ENCODE measurements at places on chromosomes 6 and 20. TPM values are rescaled to one million over a fixed set of nuclear protein-coding genes. Genes with fewer than 3 reads are reported as not detected.

DNA sequence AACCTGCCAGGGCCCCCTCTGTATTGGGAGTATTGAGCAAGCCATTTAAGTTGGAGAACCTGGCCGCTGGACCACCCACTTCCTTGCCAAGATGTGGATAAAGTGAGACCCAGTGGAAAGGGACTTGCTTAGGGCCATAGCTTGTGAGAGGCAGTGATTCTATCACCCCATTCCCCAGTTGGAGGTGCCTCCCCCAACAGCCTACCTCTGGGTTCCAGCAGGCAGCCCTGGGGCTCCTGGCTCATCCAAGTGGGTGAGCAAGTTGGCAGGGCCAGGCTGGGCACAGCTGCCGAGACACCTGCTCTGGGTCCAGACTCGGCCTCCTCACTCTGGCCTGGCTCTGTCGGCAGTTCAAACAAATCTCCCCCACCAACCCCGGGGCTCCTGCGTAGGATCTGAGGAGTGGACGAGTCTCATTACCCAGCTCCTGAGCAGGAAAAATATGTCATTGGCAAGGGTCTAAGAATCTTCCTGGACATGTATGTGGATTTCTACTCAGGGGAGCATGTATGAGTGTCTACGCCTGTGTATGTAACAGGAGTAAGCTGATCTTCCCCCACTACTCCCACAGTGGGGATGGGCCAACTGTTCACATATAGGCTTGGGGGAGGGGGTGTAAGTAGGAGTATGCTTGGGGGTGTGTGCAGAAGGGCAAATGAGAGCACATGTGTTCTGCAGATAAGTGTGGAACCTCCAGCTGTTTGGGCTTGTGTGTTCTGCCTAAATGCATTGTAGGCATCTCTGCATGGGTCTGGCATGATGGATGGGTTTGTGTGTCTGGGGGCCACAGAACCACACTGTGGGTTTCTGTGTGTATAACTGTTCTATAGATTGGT lies 1.9 kb downstream of the ID1 start:
- H3K27ac ChIP-seq: peak overlapping the region; percentile 96
- no peaks in the 10 kb centered on the region for H3K27me3 ChIP-seq
- peaks cover 2% of the 10 kb centered on the region for H3K4me1 ChIP-seq
- no peaks in the 10 kb centered on the region for H3K36me3 ChIP-seq

- no peak overlapping the region for H3K27ac ChIP-seq
- no peaks in the 10 kb centered on the region for H3K36me3 ChIP-seq
- H3K4me1 ChIP-seq: peaks cover 20% of the 10 kb centered on the region
- no peak overlapping the region for H3K4me3 ChIP-seq
Measured at GRCh38 chr6:30824698-30825097, 59.6 kb upstream of the DDR1 start.

GRCh38 chr6:5958921-5959320 lies 47.8 kb downstream of the NRN1 start:
- H3K4me3 ChIP-seq: no peak overlapping the region
- no peak for DNase-seq

GRCh38 chr20:16240355-16240754 lies 332.9 kb downstream of the KIF16B start:
- no peaks in the 10 kb centered on the region for H3K36me3 ChIP-seq
- H3K27ac ChIP-seq: no peak overlapping the region
- H3K27me3 ChIP-seq: no peaks in the 10 kb centered on the region
- H3K4me1 ChIP-seq: no peaks in the 10 kb centered on the region

DNA sequence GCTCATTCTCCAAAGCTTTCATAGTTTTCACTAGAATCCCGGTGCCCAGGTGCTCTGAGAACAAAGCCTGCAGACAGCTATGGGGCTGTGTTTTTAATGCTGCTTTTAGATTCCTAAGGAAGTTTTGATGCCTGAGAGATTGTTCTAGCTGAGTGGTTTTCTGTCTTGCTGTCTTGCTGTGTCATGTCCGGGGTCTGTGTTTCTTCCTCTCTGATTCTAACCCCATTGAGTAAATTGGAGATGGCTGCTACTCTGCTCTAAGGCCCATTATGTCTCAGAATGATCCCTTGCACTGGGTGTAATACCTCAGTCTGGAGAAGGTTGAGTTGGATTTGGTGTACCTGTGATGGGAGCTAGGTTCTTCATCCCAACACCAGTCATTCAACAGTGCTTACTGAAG lies 63.4 kb downstream of the ARID1B start:
- no peak for DNase-seq
- H3K4me3 ChIP-seq: peak overlapping the region; percentile 49
- H3K36me3 ChIP-seq: no peaks in the 10 kb centered on the region
- peaks cover 47% of the 10 kb centered on the region for H3K4me1 ChIP-seq
- H3K27ac ChIP-seq: peak overlapping the region; percentile 60
- no peaks in the 10 kb centered on the region for H3K27me3 ChIP-seq

DNA sequence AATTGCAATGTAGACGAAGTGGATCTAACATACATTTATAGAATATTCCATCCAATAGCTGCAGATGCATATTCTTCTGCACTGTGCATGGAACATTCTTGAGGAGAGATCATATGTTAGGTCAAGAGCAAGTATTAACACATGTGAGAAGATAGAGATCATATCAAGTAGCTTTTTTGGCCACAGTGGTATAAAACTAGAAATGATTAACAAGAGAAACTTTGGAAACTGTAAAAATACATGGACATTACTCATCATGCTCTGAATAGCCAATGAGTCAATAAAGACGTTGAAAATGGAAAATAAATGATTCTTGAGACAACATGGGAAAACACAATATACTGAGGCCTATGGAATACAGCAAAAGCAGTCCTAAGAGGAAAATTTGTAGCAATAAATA lies 94.2 kb downstream of the STXBP5 start:
- no peaks in the 10 kb centered on the region for H3K27me3 ChIP-seq
- no peaks in the 10 kb centered on the region for H3K4me1 ChIP-seq
- H3K4me3 ChIP-seq: no peak overlapping the region
- H3K27ac ChIP-seq: no peak overlapping the region
- H3K36me3 ChIP-seq: peaks cover 12% of the 10 kb centered on the region

GRCh38 chr6:43503443-43503842 lies 6.7 kb downstream of the LRRC73 start:
- H3K4me1 ChIP-seq: no peaks in the 10 kb centered on the region
- no peak overlapping the region for H3K4me3 ChIP-seq
- no peak for DNase-seq
- peaks cover 41% of the 10 kb centered on the region for H3K36me3 ChIP-seq
- no peaks in the 10 kb centered on the region for H3K27me3 ChIP-seq

DNA sequence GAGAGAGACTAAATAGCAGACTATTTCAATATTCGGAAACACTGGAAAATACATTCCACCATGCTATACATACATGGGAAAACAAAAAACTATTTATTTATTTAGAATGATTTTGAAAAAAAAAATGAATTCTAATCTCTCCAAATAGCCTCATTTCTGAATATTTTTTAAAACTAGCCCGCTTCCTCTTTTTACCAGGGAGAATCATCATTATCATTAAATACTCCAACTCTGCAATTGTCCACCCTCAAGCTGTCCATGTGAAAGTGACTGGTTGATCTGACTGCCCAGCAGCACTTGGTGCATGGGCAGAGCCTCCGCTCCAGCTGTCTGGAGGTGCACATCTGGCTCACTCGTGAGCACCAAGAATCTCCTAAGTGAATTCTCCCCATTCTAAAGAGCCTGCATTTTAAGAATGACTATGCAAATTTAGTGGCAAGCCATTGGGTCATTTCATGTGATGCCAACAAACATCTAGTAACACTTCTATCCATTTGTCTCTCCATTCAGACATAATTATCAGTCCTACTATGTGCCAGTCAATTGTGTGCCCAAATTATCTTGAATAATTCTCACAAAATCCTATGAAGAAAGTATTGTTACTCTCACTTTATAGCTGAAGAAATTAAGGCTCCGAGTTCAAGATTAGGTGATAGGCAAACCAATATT lies 64.8 kb downstream of the INSM1 start:
- no peaks in the 10 kb centered on the region for H3K4me1 ChIP-seq
- DNase-seq: no peak
- no peaks in the 10 kb centered on the region for H3K36me3 ChIP-seq
- no peaks in the 10 kb centered on the region for H3K27me3 ChIP-seq
- H3K4me3 ChIP-seq: no peak overlapping the region

DNA sequence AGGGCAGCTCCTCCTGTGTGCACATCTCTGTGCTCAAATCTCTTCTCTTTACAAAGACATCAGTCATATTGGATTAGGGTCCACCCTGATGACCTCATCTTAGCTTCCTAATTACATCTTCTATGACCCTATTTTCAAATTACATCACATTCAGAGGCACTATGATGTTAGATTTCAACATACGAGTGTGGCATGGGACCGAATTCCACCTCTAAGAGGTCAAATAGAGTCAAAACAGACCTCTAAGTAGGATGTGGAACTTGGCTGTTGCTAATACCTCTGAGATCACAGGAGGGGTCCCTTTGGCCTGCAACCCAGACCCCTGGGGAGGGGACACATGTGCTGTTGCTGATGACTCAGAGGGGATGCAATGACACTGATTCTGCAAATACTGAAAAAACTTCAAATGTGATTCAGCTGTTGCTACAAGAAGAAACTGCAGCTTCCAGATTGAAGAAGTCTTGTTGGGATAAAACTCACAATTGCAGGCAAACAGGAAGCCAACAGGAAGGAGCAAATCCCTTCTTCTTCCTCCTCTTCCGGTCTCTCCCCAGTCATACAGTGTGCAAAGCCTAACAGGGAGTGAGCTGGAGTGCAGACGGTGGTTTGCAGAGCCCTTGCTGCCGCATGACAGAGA lies 216.2 kb downstream of the MYLK4 start:
- H3K4me3 ChIP-seq: no peak overlapping the region
- H3K27ac ChIP-seq: no peak overlapping the region
- H3K4me1 ChIP-seq: no peaks in the 10 kb centered on the region
- H3K36me3 ChIP-seq: no peaks in the 10 kb centered on the region

- peaks cover 26% of the 10 kb centered on the region for H3K4me1 ChIP-seq
- no peak for DNase-seq
- H3K27me3 ChIP-seq: no peaks in the 10 kb centered on the region
Measured at GRCh38 chr6:12366731-12367130, 76.6 kb downstream of the EDN1 start.

- no peaks in the 10 kb centered on the region for H3K4me1 ChIP-seq
- no peaks in the 10 kb centered on the region for H3K27me3 ChIP-seq
- H3K27ac ChIP-seq: no peak overlapping the region
- no peaks in the 10 kb centered on the region for H3K36me3 ChIP-seq
- DNase-seq: no peak
Measured at GRCh38 chr20:54639941-54640340, 164.5 kb downstream of the DOK5 start.

- H3K27me3 ChIP-seq: no peaks in the 10 kb centered on the region
- no peak overlapping the region for H3K4me3 ChIP-seq
- peaks cover 56% of the 10 kb centered on the region for H3K4me1 ChIP-seq
- no peaks in the 10 kb centered on the region for H3K36me3 ChIP-seq
- no peak overlapping the region for H3K27ac ChIP-seq
Measured at GRCh38 chr6:7151381-7151780, 43.6 kb downstream of the RREB1 start.

DNA sequence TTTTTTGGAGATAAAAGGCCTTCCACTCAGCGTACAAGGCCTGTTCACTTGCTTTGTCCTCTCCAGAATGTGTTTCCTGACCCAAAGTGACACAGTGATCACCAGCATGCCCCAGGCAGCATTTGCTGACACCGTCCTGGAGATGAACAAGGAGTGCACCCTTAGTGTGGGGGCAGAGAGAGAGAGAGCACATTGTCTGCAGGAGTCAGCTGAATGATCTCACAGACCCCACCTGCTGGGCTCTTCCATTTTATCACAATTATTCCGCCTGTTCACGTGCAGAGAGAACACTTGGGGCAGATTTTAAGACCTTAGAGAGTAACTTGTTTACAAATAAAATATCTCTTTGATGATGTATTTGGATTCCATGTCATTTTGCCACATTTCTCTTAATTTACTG lies 22.4 kb upstream of the MAS1L start:
- DNase-seq: no peak
- H3K4me3 ChIP-seq: no peak overlapping the region
- no peak overlapping the region for H3K27ac ChIP-seq
- H3K36me3 ChIP-seq: no peaks in the 10 kb centered on the region
- H3K27me3 ChIP-seq: no peaks in the 10 kb centered on the region

DNA sequence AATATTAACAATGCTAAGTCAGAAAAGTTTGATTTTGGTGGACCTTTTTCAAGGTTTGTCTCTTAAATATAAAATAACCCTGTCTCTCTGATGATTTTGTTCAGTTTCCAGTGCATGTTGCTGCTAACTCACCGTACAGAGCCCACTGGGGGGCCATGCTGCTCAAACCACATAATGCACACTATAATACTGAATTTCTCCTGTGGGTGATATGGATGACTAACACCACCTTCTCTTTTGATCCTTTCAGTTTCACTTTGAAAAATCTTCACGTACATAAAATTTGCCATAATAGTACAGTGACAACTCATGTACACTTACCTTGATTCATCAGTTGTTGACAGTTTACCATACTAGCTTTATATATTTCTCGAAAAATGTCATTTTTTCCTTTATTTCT lies 506.6 kb upstream of the MAN1A1 start:
- H3K27ac ChIP-seq: no peak overlapping the region
- no peaks in the 10 kb centered on the region for H3K27me3 ChIP-seq
- no peaks in the 10 kb centered on the region for H3K36me3 ChIP-seq
- no peak overlapping the region for H3K4me3 ChIP-seq

GRCh38 chr20:35947489-35947888 lies 6.8 kb downstream of the SCAND1 start:
- H3K36me3 ChIP-seq: peaks cover 9% of the 10 kb centered on the region
- no peaks in the 10 kb centered on the region for H3K27me3 ChIP-seq

GRCh38 chr6:34284563-34285447 lies 36.0 kb upstream of the SMIM29 start:
- H3K27ac ChIP-seq: peak overlapping the region; percentile 19
- H3K4me1 ChIP-seq: peaks cover 15% of the 10 kb centered on the region
- no peak overlapping the region for H3K4me3 ChIP-seq
- H3K27me3 ChIP-seq: no peaks in the 10 kb centered on the region
- H3K36me3 ChIP-seq: no peaks in the 10 kb centered on the region
- no peak for DNase-seq

- H3K36me3 ChIP-seq: no peaks in the 10 kb centered on the region
- no peak for DNase-seq
- H3K4me1 ChIP-seq: no peaks in the 10 kb centered on the region
- H3K27ac ChIP-seq: no peak overlapping the region
- no peaks in the 10 kb centered on the region for H3K27me3 ChIP-seq
- H3K4me3 ChIP-seq: no peak overlapping the region
Measured at GRCh38 chr6:35304299-35304698, 6.7 kb downstream of the DEF6 start.

Gene MAS1L
- not detected for total RNA-seq

Gene MAP7
- total RNA-seq: 5.1 TPM

Gene TBC1D20
- 33.8 TPM for total RNA-seq

Gene PPP1R14C
- 0.95 TPM for total RNA-seq

Gene SLC17A2
- total RNA-seq: not detected

Gene WFDC5
- total RNA-seq: not detected

Gene PARD6B
- total RNA-seq: 2.8 TPM

Gene SCUBE3
- total RNA-seq: 101 TPM

Gene ELOVL2
- total RNA-seq: 0.78 TPM

Gene PLCB4
- total RNA-seq: 15.3 TPM
